ENCODE measurements at places on chromosomes 2 and 18.

DNA sequence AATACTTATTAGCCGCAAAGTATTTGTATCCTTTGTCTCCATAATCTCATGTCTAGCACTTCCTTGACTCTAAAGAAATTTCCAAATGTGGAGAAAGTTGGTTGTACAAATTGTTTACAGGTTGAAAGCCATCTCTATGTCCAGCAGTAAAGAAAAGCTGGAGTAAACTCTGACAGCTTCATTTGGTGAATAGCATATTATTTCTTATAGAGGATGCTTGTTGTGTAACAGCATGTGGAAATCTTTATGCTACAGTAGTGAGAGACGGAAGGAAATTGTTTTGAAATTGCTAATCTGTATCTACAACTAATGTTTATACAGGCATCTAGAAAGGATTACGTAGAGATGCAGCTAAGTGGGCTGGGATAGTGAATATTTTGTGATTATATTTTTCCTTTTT lies 78.5 kb downstream of the UGGT1 start:
- H3K4me3 ChIP-seq, result no peak overlapping the region
- DNase-seq, result no peak
- H3K27ac ChIP-seq, result no peak overlapping the region
- peaks cover 4% of the 10 kb centered on the region for H3K4me1 ChIP-seq

GRCh38 chr2:195967336-195967735 lies 101.3 kb downstream of the DNAH7 start:
- H3K36me3 ChIP-seq, result peaks cover 4% of the 10 kb centered on the region
- peaks cover 38% of the 10 kb centered on the region for H3K27me3 ChIP-seq
- DNase-seq, result no peak

DNA sequence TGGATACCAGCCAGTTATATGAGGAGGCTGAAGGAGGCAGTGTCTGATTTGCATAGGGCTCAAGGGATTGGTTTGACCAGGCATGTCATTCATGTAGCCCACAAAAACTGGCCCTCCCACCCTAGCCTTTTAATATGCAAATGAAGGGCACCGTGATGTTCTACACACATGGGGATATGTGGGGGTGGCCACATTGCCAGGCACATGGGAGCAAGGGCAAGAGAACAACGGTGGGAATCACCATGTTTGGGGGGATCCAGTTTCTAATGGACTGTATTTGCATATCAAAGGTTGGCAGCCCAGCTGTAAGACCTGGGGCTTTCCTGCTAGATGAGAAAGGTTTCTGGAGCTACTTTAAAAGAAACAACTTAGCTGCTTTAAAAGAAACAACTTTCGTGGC lies 65.1 kb upstream of the SLC25A52 start:
- DNase-seq, result no peak
- no peaks in the 10 kb centered on the region for H3K4me1 ChIP-seq
- no peaks in the 10 kb centered on the region for H3K27me3 ChIP-seq
- no peak overlapping the region for H3K4me3 ChIP-seq
- H3K27ac ChIP-seq, result no peak overlapping the region

DNA sequence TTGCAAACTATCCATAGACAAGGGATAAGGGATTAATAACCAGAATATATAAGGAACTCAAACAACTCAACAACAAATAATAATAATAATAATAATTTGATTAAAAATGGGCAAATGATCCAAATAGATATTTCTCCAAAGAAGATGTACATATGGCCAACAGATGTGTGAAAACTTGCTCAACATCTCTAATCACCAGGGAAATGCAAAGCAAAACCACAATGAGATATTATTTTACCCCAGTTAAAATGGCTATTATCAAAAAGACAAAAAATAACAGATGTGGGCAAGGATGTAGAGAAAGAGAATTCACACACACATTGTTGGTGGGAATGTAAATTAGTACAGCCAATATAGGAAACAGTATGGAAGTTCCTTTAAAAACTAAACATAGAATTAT lies 26.9 kb downstream of the DNAH7 start:
- no peak for DNase-seq
- peaks cover 14% of the 10 kb centered on the region for H3K27me3 ChIP-seq
- H3K4me1 ChIP-seq, result no peaks in the 10 kb centered on the region
- H3K27ac ChIP-seq, result no peak overlapping the region
- H3K4me3 ChIP-seq, result no peak overlapping the region

DNA sequence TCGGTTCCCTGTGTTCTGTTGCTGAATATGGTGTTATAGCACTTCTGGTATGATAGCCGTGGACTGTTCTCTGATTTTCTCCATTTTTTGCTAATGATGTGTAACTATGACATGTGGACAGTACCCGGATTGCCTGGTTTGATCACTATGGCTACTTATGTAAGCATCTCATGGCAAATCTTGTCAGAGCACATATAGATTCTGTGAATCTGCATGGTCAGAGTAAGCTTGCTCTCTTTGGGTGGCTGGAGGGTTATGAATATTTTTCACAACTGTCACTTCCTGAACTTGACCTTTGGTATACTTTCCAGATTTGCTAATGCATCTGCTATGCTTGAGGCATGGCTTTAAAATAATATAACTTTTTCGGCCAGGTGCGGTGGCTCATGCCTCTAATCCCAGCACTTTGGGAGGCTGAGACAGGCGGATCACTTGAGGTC lies 36.8 kb upstream of the ATP8B1 start:
- no peak overlapping the region for H3K27ac ChIP-seq
- H3K4me3 ChIP-seq, result no peak overlapping the region
- H3K27me3 ChIP-seq, result peaks cover 43% of the 10 kb centered on the region
- peaks cover 6% of the 10 kb centered on the region for H3K36me3 ChIP-seq

- H3K27ac ChIP-seq, result no peak overlapping the region
- DNase-seq, result no peak
- H3K36me3 ChIP-seq, result peaks cover 7% of the 10 kb centered on the region
- no peak overlapping the region for H3K4me3 ChIP-seq
- H3K27me3 ChIP-seq, result peaks cover 55% of the 10 kb centered on the region
- peaks cover 13% of the 10 kb centered on the region for H3K4me1 ChIP-seq
These were observed 349.0 kb upstream of the PKDCC start for GRCh38 chr2:41698678-41699422.

- H3K36me3 ChIP-seq, result peaks cover 10% of the 10 kb centered on the region
- peak overlapping the region; percentile 97 for H3K27ac ChIP-seq
- H3K27me3 ChIP-seq, result no peaks in the 10 kb centered on the region
- H3K4me3 ChIP-seq, result peak overlapping the region; percentile 77
These were observed 24.4 kb downstream of the MBP start for GRCh38 chr18:77108001-77108692.

DNA sequence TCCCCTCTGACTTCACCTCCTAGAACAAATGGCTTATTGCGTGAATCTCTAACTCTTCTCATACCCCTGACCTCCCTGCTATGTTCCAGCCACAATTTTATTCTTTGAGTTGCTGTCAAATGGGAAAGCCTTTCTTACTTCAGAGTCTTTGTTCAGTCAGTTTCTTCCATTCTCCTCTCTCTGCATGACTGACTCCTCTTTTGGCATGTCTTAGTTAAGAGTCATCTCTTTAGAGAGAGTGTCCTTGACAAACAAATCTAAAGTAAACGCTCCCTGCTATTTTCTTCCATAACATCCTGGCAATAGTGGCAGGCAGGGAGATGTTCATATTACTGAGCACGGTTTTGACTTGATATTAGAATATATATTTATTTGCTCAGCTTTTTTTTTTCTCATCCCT lies 170.7 kb upstream of the ERBB4 start:
- no peak overlapping the region for H3K27ac ChIP-seq
- no peaks in the 10 kb centered on the region for H3K36me3 ChIP-seq
- no peak for DNase-seq

DNA sequence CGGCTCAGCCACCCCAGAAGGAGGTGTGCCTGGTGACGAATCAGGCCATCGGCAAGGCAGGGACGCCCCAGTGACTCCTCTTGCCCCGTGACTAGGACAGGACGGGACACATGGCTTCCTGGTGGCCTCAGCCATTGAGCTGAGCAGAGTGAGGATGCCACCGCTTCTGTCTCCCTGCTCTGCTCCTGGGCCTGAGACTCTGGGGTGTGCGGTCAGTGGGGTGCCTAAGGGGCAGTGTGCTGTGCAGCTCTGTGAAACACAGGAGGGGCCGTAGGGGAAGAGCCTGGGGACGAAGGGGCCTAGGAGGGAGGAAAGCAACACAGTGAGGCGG lies 24.3 kb downstream of the IGFBP5 start:
- H3K27me3 ChIP-seq, result peaks cover 65% of the 10 kb centered on the region
- no peaks in the 10 kb centered on the region for H3K4me1 ChIP-seq
- no peak overlapping the region for H3K4me3 ChIP-seq

GRCh38 chr2:201483342-201483741 lies 31.8 kb downstream of the STRADB start:
- H3K27me3 ChIP-seq, result no peaks in the 10 kb centered on the region
- H3K36me3 ChIP-seq, result peaks cover 2% of the 10 kb centered on the region
- H3K4me1 ChIP-seq, result peaks cover 2% of the 10 kb centered on the region
- no peak overlapping the region for H3K4me3 ChIP-seq
- no peak for DNase-seq

DNA sequence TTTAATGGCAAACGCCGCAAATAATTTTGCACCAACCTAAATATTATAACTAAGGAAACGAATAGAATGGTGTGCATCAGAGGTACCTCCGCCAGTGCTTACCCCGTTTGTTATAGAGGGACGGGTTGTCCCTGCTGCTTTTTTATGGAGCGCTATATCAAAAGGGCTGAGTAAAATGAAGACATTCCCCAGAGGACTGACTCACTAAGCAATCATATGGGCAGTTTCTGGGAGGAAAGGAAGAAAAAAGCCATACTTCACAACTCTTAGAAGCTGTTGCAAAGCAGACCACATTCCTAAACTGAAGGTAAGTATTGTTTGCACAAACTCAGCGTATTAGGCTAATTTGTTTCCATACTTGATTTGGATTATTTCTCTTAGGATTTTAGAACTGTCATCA lies 12.9 kb downstream of the ID2 start:
- DNase-seq, result no peak
- H3K4me3 ChIP-seq, result no peak overlapping the region
- peaks cover 2% of the 10 kb centered on the region for H3K36me3 ChIP-seq
- peaks cover 22% of the 10 kb centered on the region for H3K27me3 ChIP-seq

DNA sequence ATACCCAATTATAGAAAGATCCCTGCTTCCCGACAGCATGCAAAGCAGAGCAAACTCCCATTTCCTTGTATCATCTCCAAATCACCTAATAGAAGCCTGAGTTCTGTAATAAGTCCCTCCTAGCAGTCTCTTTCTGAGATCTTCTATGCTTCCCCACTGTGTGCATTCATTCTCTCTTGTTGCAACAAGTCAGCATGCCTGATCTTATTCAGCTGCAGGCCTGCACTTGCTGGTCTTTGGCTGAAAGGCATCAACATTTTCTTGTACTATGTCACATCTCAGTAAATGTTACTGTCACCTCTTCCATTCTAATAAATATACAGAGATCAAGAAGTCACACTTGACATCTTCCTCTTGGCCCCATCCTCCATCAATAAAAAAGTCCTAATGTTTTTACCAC lies 449.9 kb upstream of the MEX3C start:
- no peak for DNase-seq
- H3K4me1 ChIP-seq, result no peaks in the 10 kb centered on the region
- H3K27me3 ChIP-seq, result peaks cover 15% of the 10 kb centered on the region
- H3K36me3 ChIP-seq, result peaks cover 3% of the 10 kb centered on the region
- H3K4me3 ChIP-seq, result no peak overlapping the region

DNA sequence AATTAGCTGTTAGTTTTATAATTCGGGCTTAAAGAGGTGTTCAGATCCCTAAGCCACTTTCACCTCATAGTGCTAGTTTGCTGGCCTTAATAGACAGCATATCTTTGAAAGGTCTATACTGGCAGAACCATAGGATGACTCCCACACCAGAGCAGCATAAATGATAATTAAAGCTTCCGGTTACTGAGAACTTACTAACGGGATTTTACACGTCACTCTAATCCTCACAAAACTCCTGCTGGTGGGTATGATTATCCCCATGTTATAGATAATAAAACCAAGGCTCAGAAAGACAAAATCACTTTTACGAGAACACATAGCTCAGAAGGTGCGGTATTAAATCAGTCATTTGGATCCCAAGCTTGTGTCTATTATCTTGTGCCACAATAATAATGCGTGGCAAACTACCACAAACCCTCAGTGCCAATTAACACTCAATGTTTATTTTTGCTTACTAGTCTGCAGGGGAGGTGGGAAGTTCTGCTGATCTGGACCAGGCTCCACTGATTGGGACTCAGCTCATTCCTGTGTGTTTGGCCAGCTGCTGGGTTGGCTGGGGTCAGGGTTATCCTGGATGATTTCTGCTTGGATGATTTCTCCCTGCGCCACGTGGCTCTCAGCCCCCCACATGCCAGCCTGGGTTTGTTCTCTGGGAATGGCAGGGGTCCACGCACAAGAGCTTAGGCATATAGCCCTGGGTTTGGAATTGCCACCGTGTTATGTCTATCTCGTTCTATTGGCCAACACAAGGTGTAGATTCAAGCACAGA lies 62.3 kb downstream of the TRIB2 start:
- no peak for DNase-seq
- H3K36me3 ChIP-seq, result no peaks in the 10 kb centered on the region
- no peak overlapping the region for H3K27ac ChIP-seq
- no peaks in the 10 kb centered on the region for H3K27me3 ChIP-seq
- peaks cover 8% of the 10 kb centered on the region for H3K4me1 ChIP-seq
- H3K4me3 ChIP-seq, result no peak overlapping the region

DNA sequence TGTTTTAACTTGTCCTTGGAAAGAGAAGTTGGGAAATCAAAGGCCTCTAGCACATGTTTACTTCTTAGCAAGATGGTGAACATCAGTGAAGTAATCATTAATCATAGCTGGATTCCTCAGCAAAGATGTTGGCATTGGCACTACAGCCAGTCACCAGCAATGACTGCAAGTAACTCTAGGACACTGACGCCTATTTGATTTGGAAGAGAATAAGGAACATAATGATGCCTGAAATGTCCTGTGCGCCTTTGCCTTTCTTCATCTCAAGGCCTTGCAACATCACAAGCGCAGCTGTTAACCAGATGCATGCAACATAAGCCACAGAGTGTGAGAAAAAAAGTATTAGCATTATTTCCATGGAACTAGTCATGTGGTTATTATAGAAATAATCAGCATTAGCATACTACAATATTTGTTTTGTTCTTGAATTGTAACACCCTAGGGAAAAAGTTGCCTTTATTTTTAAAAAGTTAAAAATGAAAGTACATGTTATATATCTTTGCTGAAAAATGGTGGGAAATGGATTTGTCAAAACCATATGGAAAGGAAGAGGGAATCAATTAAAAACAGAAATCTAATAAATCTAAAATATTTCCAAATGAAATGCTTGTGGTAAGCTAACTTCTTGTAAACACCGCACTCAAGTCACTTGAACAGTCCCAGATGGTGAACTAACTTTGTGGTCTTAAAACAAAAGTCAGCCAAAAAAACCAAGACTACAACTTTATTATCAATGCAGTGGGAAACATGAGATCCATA lies 55.6 kb downstream of the THADA start:
- no peak for DNase-seq
- no peak overlapping the region for H3K27ac ChIP-seq
- no peaks in the 10 kb centered on the region for H3K36me3 ChIP-seq
